ENCODE measurements at places on chromosomes 1 and 21. TPM values are rescaled to one million over a fixed set of nuclear protein-coding genes. Genes with fewer than 3 reads are reported as not detected.

GJA9 gene
- 0.50 TPM for polyA plus RNA-seq

DMRTA2 gene
- polyA plus RNA-seq, result 0.07 TPM

- DNase-seq, result no peak
These were observed 90.8 kb downstream of the USH2A start for GRCh38 chr1:216332462-216332861.

GRCh38 chr1:10074852-10075730 lies 42.3 kb downstream of the UBE4B start:
- DNase-seq, result no peak

DNA sequence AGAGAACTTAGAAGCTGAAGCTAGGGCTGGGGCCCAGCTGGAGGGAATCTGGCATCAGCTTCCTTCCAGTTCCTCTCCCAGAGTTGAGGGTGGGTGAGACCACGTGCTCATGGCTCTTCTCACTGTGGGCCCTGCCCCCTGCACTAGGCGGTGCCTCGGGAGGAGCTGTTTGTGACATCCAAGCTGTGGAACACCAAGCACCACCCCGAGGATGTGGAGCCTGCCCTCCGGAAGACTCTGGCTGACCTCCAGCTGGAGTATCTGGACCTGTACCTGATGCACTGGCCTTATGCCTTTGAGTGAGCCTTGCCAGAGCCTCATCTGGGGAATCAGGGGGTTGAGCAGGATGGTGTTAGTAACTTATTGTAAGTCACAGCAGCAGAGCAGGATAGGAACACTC lies 16.1 kb downstream of the AKR1A1 start:
- no peak for DNase-seq

GRCh38 chr1:114388432-114389003 lies 122.5 kb downstream of the TRIM33 start:
- no peak for DNase-seq

TSACC gene
- 2.3 TPM for polyA plus RNA-seq

GRCh38 chr1:47805921-47806361 lies 191.2 kb downstream of the TRABD2B start:
- no peak for DNase-seq

DNA sequence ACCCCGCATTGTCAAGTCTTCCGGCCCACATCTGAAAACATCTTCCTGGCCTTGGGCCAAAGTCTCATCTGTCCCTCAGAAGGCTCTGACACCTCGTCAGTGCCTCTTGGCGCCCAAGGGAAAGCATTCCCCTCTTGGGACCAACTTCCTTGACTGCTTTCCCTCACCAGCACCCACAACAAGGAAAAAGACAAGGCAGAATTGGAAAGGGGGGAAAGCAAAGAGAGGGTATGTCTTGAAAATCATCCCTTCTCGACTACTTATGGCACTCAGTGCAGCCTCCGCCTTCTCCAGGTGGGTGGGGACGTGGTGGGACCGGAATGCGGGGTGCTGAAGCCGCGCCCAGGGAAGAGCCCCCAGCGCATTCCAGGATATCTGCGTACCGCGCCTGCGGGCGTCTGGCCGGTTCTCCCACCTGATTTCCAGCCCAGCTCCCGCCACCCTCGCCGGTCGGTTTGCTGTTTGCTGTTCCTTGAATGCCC lies 554 bp upstream of the SLC39A1 start:
- peak; percentile 55 for DNase-seq

OLFM3 gene
- polyA plus RNA-seq, result 37.8 TPM

CRYAA gene
- polyA plus RNA-seq, result 0.16 TPM

- DNase-seq, result no peak
These were observed 38.6 kb downstream of the KCNC4 start for GRCh38 chr1:110248746-110249145.

DNA sequence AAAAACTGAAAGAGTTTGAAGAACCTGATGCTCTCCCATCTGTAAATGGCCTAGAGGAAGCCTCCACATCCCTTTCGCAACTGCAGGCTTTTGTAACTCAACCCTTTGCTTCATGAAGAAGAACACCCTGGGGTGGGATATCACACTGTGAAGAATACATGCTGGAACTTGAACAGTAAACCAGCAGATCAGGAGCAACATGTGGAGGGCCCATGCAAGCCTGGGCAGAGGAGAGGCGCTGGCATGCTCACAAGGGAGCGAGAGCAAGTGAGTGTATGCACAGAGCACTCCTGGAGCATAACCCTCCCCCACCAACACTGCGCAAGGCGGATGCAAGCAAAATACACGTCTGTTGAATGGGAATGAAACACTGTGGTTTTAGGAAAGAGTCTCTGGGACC lies 24.6 kb upstream of the SPAG17 start:
- no peak for DNase-seq

DNA sequence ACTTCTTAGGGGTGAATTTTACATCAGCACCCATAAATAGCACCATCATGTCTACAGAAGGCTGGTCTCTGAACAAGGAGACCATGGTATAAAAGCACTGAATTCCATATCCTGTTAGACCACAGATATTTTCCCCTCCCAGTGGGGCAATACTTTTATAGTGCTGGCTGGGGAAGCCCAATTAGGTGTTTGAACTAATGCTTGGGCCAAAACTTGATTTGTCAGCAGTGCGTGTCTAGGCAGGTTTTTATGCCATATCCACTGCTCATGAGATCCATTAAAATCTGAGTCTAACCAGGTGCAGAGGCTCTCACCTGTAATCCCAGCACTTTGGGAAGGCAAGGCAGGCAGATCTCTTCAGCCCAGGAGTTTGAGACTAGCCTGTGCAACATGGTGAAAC lies 623.0 kb downstream of the NPHP4 start:
- no peak for DNase-seq

- no peak for DNase-seq
These were observed 27.5 kb downstream of the CTH start for GRCh38 chr1:70438529-70438928.

GRCh38 chr1:2356401-2356800 lies 35.0 kb downstream of the MORN1 start:
- DNase-seq, result no peak

GRCh38 chr1:208654241-208654640 lies 410.1 kb upstream of the PLXNA2 start:
- DNase-seq, result no peak

DNA sequence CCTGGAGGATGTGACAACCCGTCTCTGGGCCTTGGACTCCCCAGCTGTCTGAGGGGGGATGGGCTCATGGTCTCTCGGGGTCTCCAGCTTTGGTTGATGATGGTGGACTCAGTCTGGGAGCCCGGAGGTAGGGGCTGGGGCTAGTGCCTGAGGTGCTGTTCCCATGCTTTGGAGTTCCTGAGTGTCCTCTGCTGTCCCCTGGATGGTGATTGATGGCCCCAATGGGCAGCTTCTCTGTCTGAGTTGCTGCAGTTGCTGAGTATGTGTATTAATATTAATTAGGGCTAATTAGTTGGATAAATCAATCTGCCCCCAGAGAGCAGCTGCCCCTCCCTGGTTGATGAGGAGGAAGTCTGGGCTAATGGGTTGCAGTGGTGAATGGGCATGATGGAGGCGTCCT lies 30.6 kb downstream of the FAAH start:
- DNase-seq, result no peak

DNA sequence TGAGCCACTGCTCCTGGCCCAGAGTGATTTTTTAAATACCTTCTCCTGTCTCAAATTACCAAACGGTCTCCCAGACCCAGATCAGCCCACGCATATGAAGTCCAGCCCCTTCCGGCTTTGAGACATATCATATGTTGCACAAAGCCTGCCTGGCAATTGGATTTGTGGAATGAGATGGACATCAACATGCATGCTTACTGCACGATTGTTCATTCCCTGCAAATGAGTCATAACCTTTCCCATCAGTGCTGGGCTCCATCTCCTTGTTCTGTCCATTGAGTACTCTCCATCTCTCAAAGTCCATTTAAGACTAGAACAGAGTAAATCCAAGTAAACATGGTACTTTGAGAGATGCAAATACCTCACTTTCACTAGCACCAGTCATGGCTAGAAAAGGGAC lies 612.2 kb upstream of the USP24 start:
- no peak for DNase-seq

DNA sequence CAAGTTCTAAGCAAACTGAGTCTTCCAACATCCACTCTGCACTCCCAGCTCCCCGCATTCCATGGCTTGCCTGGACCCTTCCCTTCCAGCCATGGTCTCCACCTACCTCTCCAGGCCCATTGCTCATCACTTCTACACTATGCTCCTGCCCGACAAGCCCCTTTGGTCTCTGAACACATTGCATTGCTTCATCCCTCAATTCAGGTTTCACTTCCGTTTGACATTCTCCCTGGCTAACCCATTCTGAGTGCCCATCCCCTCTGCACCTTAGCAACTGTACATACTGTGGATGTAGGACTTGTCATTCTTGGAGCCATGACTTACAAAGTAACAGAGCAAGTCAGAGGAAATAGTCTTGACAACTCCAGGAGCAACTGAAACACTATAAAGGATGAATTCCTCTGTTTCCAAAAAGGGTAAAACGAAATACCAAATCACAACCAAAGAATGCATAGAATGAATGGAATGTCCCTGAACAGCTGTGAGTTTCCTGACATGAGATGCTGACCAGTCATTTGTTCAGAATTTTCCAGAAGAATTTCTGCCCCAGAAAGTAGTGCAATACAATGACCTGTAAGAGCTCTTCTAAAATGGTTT lies 66.7 kb downstream of the KCNJ6 start:
- no peak for DNase-seq

- no peak for DNase-seq
These were observed 31.8 kb downstream of the KCNK2 start for GRCh38 chr1:215114154-215114933.
